NCI-H1092 treated with DMSO at 0.1 percent for 48 hours (cell line): ENCODE measurements at places on chromosomes 6 and 20.

DNA sequence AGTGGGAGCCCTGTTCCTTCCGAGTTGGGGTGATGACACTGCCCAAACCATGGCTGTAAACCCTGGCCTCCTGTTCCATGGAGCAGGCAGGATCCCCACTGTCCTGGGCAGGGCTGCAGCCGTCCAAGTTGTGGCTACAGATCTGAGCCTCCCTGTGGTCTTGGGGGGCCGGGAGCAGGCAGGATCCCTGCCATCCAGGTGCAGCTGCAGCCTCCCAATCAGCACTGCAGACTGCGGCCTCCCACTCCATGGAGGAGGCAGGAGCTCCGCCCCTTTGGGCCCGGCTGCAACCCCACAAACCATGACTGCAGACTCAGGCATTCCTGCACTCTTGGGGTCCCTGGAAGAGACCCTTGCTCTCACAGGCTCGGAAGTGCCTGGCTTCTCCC is 872.1 kb upstream of the GJE1 start:
- DNase-seq, result no peak

DNA sequence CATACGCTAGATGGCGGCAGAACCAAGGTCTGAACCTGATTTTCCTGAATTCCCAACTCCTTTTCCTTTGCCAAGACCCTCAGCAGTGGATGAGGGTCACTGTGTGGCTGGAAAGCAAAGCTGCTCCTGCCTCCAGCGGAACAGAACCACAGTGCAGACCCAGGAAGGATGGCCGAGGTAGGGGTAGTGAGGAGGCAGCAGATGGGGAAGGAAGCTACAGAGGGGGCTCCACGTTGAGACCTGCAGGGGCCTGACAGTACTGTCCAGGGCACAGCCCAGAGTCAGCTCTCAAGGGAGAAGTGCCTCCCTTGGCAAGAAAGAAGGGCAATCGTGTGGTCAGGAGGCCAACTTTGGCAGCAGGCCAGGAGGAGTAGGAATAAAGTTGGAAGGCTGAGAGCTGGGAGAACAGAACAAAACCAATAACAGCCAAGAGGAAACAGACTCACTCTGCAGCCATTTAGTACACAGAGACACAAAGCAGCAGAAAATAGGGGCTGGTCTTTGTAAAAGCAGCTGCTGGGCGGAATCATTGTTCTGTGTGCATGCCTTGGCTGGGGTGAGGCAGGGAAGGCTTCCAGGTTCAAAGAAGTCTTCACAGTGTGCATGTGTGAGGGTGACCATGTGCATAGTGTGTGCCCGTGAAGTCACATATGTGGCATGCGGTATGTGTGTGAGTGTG is 3.1 kb downstream of the GABRR2 start:
- DNase-seq, result peak; percentile 1

- no peak for DNase-seq
Observed at GRCh38 chr6:39107641-39108040, 7.3 kb downstream of the SAYSD1 start.

DNA sequence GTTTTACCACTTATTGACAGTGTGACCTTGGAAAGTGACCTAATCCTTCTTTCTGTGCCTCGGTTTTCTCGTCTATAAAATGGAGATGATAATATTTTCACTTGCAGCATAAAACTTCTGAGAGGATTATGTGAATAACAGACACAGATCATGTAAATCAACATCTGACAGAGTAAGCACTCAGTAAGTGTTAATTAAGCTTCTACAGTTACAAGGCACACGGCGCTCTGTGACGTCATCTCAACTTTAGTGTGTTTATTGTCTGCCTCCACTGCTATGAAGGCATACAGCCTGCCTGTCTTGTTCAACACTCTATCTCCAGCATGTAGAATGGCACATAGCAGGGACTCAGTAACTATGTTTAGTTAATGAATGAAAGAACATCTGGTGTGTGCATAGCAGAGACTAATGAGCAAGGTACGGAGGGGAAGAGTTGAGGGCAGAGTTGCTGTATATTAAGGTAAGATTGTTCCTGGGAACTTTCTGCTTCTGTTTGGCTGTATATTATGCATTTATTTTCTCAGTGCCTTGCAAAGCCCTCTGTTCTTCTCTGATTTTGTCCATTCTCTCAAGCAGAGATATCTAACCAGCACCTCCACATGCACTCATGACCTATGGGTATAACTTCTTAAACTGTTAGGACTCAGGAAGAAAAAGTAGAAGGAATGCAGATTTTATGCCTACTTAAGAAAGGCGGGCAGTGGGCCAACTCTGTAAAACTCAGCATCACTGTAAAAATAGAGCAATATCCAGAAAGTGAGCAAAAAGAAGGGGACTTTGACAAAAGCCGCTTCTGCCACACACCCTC is 66.4 kb upstream of the STMND1 start:
- DNase-seq, result no peak

GRCh38 chr20:7585126-7585679 is 355.1 kb downstream of the HAO1 start:
- DNase-seq, result no peak

GRCh38 chr6:54307439-54307910 is 766 bp upstream of the TINAG start:
- DNase-seq, result no peak

DNA sequence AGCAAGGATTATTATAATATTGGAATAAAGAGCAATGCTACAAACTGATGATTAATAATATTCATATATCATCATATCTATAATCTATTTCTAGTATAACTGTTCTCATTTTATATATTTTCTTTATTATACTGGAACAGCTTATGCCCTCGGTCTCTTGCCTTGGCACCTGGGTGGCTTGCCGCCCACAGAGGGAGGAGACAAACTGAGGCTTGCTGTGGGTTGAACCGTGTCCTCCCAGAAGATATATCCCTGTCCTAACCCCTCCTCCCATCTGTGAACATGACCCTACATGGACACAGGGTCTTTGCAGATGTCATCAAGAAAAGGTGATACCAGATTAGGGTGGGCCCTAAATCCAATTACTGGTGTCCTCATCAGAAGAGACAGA is 4.7 kb downstream of the RNASET2 start:
- DNase-seq, result no peak

GRCh38 chr6:53767941-53768340 is 26.9 kb upstream of the LRRC1 start:
- no peak for DNase-seq

GRCh38 chr6:133590196-133590595 is 298.7 kb upstream of the TCF21 start:
- DNase-seq, result no peak

- peak; percentile 11 for DNase-seq
Observed at GRCh38 chr20:44651684-44652423, at the start of gene ADA. Gene ADA (minus strand): TSS chr20:44651699. CDS start chr20:44651607, 92 bp downstream.

DNA sequence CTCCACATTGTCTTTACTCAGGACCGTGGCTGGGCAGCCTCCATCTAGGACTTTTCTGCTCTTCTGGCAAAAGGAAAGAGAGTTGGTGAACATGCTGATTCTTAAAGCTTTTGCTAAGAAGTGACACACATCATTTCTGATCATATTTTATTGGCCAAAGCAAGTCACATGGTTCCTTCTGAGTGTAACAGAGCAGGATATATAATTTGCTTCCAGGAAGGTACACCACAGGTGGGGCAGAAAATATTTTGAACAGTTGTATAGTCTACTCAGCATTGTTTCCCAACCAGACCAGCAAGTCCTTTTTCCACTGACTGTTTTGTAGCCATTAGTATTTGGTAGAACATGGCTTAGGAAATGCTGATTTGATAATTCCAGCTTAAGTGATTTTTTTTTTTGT is 73.5 kb downstream of the AKAP7 start:
- DNase-seq, result no peak

DNA sequence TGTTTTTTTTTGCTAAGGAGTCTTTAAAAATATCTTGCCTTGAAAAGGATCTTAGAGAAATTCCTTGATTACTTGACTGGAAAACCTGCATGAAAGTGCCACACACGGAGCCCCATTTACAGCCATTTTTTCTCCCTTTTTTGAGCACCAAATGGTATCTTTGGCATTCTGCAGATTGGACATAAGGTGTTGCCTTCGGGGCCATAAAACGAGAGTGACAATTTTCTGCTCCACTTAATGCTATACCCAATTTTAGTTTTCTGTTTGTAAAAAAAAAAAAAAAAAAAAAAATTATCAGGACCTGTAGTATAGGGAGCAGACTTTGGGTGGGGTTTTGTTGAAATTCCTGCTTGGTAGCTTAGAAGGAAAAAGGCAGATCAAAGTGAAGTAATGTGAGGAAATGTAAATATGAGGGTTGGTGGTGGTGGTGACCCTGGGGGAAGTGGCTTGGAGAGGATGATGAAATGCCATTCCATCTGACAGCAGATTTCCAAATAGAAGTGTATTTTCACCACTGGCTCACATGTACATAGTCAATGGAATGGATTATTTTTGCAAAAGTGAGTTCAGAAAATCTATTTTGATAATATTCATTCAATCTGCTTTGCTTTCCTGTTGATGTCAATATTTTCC is 212.1 kb upstream of the SOX4 start:
- no peak for DNase-seq

DNA sequence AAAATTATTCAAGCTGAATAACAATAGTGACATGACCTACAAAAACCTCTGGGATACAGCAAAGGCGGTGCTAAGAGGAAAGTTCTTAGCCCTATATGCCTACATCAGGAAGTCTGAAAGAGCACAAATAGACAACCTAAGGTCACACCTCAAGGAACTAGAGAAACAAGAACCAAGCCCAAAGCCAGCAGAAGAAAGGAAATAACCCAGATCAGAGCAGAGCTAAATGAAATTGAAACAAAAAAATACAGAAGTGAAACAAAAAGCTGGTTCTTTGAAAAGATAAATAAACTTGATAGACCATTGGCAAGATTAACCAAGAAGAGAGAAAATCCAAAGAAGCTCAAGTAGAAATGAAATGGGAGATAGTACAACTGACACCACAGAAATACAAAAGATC is 47.6 kb upstream of the NOTCH4 start:
- DNase-seq, result no peak

- DNase-seq, result no peak
Observed at GRCh38 chr20:9397928-9398327, 116.5 kb upstream of the LAMP5 start.

GRCh38 chr6:135088818-135089809 is 34.5 kb upstream of the HBS1L start:
- no peak for DNase-seq

GRCh38 chr20:60477958-60478357 is 519.7 kb downstream of the CDH26 start:
- DNase-seq, result no peak

DNA sequence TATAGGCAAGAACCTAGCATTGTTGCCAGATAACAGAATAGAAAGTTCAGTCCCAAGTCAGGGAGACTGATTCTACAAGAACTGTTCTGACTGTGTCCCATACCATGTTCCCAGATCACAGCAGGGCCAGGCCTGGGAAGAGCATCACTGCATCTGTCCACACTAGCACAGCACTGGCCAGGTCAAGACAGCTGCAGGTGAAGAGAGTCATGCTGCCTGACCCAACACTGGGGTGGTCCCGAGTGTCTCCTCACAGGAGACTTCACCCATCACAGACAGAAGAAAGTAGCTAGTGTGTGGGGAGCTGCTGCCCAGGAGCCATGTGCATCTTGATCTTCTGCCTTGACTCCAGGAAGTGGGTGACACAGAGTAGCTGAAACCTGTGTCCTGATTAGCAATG is 1.3 kb upstream of the CST9L start:
- DNase-seq, result no peak

DNA sequence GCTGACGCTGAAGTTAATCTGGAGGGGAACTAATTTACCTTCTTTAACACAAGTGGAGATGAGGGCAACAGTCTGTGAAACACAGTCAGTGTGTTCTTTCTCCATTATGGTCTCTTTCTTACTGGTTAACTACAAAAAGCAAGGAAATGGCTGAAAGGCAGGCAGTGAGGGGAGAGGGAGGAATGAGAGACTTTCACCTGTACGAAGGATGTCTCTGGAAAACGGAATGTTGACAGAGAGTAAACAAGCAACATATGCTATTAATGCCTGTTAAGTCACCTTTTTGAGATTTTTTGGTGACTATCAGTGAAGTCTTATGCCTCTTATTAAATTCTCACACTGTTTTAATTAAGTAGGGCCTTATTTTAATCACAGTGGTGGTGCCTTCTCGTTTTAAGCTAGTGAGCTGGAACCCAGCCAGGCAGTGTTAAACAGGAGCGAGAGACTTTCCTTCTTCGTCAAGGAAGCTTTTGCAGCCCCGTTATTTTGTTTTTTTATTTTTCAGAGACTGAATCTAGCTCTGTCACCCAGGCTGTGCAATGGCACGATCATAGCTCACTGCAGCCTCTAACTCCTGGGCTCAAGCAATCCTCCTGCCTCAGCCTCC is 165.6 kb downstream of the ATXN1 start:
- DNase-seq, result no peak

- DNase-seq, result no peak
Observed at GRCh38 chr6:16659466-16660156, 101.6 kb downstream of the ATXN1 start.

- DNase-seq, result no peak
Observed at GRCh38 chr6:100181309-100181708, 187.3 kb upstream of the MCHR2 start.

GRCh38 chr6:163774485-163774884 is 360.0 kb downstream of the QKI start:
- DNase-seq, result no peak

- DNase-seq, result no peak
Observed at GRCh38 chr6:3813150-3813780, 35.9 kb upstream of the FAM50B start.

DNA sequence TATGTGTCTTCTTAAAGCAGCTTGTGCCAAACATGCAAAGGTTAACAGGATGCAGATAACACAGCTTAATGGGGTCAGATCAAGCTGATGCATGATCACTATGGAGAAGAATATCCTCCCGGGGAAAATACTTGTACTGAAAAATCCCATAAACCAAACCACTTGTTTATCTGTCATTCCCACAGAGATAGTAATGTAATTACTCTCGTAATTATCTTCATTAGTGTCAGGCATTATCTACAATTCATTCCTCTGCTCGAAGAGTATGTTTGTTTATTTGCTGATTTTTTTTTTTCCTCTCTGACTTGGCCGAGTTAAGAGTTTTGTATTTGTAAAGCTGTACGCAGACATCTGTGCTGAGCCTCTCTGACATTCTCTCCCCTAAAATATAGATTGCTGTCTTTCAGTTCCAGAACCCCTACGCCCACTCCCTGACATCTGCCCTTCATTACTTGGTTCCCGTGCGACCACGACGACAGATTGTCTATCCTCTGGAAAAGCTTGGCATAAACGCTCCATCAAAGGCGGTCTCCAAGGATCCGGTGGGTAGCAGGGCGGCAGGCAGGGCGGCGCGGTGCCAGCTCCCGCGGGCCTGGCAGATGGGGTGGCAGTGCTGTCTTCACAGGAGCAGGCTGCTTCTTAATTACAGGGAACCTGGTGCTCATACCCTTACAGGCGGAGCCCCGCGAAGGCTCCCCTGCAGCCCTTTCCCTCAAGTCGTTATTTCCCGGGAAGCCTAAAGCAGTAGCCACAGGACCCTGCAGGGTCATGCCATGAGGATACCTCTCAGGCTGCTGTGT is 147.2 kb downstream of the CFAP61 start:
- peak; percentile 74 for DNase-seq

GRCh38 chr20:44334306-44334705 is 2.5 kb upstream of the R3HDML start:
- no peak for DNase-seq
